ENCODE measurements at places on chromosomes 16 and 17.

DNA sequence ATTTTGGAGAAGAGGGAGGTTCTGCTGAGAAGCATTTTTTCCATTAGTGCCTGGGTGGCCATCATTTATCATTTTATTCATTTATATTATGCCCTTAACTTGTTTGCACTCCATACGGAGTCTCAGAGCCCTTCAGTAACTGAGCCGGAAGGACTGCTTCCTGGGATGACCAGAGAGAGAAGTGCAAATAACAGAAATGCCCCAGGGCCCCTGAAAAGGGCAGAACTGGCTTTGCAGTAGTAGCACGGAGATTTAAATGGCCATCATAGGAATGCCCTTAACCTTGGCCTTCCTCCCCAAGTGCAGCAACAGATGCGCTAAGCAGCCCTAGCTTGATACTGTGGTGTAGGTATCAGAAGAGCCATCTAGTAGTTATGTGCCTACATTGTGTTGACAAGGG, 58.5 kb downstream of the NUP93 start:
- DNase-seq, result no peak

DNA sequence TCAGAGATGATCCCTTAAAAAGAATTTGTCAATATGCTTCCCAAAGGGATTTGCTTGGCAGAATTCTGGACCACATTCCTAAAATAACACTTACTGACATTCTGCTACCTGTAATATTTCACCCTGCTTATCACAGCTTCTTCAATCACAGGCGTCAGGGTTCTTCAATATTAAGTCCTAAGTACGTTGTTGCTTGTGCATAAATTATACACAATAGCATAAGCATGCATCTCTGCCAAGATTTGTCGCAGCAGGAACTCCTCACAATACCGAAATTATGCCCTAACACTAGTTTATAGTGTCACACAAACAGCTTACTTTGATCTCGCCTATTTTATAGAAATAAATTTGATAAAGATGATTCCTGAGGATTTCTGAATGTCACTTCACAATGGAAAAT, 48.9 kb downstream of the UBE2G1 start:
- DNase-seq, result no peak

- no peak for DNase-seq
Measured at GRCh38 chr16:81376880-81377279, 62.1 kb downstream of the GAN start.

GRCh38 chr17:67481808-67482207, 104.7 kb downstream of the PITPNC1 start:
- no peak for DNase-seq

GRCh38 chr16:86092586-86093480, 193.9 kb downstream of the IRF8 start:
- no peak for DNase-seq

DNA sequence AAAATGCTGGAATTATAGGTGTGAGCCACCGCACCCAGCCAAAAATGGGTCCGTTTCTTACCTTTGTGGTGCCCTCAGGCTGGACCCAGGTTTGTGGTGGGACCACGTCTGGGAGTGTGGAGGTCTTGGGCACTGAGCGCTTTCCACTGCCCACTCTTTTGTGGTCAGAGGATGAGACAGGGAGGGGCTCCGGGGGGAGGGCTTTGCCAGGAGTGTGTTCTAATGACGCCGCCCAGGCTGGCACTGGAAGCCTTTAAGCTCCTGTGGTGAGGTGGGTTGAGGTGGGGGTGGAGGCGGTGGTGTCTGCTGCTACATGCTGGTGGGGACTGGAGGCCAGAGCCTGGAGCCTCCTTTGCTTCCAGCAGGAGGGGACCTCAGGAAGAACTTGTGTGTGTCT, 12.8 kb upstream of the ADCY7 start:
- DNase-seq, result no peak

DNA sequence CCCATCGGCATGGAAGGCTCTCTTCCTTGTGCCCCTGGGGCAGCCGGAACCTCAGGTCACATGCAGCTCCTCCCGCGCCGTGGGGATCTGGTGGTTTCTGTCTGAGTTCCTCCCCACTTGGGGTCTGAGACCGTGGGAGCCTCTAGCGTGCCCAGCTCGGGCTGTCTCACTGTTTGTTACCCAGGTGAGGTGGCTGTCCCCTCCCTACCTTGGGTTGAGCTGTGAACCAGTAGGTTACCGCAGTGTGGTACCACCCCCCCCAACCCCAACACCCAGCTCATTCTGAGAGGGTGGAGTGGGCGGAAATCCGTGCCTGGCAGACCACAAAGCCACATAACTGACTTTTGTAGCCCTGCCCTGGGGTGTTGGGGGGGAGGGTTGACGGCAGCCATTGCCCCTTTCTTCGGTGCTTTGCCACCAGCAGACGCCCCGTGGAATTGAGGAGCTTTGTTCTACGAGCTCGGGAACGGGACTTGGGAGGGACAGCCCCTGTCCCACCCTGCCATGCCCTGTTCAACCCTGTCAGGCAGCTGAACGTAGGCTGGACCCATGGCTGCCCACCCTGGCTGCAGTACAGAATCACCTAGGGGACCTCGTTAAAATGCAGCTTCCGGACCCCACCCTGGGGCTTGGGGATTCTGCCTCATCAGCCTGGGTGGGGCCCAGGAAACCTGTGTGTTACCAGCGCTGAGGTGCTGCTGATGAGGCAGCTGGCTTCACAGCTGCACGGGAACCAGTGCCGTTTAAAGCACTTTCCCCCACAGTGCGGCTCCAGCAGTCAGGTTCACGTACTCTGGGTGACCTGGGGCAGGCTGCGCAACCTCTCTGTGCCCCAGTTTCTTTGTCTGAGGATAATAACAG, 18.5 kb downstream of the RAP1GAP2 start:
- DNase-seq, result peak; percentile 77

- DNase-seq, result no peak
Measured at GRCh38 chr16:89620406-89620841, 7.0 kb downstream of the DPEP1 start.

DNA sequence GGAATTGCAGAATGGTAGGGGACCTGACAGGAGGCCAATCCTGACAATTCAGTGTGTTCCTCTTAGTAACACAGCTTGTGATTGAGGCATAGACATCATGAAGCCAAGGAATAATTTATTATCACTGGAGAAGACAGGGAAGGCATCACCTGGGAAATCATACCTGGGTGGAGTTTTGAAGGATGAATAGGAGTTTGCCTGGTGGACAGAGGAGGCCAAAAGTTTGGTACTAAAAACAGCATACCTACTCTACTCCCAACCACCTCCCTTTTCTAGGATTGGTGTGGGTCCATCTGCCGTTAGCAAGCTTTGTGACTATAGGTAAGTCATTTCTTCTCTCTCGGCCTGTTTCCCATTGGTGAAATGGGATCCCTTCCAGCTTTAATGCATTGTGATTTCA, 88.0 kb downstream of the RAB11FIP4 start:
- no peak for DNase-seq

DNA sequence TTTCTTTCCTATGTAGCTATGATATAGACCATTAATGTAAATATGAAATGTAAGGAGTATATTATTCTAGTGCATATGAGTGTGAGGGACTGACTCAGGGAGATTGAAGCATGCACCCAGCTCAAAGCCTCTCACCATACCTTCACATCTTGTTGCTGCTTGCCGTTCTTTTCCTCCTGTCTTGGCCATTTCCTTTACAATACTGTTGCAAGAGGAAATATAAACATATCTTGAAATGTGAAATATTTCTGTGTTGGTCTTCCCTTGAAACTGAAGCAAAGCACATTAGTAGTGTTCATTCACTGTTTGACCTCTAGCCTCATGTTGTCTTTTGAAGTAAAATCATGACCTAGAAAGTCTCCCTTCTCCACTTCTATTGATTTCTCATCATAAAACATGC, 46.6 kb downstream of the PHKB start:
- DNase-seq, result no peak

DNA sequence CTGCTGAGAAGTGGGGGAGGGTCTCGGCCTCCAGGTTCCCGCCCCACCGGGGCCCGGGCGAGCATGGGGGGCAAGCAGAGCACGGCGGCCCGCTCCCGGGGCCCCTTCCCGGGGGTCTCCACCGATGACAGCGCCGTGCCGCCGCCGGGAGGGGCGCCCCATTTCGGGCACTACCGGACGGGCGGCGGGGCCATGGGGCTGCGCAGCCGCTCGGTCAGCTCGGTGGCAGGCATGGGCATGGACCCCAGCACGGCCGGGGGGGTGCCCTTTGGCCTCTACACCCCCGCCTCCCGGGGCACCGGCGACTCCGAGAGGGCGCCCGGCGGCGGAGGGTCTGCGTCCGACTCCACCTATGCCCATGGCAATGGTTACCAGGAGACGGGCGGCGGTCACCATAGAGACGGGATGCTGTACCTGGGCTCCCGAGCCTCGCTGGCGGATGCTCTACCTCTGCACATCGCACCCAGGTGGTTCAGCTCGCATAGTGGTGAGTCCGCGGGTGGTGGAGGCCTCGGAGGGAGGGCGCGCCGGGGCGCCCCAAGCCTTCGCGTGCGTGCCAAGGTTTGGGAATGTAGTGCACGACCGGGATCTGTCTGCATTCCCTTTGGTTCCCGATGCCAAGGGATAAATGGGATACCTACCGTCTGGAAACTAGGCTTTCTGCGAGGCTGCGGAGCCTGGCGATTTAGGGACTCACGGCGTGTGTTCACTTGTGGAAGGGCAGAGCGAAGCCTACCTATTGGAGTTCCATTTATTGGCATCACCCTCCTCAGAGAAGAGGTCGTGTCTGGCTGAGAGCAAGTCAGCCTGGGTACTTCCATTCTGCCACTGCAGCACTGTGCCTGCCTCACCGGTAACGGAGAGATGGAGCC, 1.0 kb downstream of the ZNRF1 start:
- DNase-seq, result no peak

DNA sequence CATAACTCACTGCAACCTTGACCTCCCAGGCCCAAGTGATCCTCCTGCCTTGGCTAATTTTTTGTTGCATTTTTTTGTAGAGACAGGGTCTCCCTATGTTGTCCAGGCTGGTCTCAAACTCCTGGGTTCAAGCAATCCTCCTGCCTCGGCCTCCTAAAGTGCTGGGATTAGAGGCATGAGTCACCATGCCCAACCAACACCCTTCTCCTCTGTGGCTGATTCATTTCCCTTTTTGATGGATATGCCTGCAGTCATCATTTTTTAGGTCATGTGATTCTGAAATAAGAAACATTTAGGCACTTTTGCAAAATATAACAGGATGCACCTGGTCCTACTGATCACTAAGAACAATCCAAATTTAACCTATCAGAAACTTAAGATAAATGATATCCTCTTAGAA, 44.0 kb upstream of the YPEL2 start:
- DNase-seq, result no peak

DNA sequence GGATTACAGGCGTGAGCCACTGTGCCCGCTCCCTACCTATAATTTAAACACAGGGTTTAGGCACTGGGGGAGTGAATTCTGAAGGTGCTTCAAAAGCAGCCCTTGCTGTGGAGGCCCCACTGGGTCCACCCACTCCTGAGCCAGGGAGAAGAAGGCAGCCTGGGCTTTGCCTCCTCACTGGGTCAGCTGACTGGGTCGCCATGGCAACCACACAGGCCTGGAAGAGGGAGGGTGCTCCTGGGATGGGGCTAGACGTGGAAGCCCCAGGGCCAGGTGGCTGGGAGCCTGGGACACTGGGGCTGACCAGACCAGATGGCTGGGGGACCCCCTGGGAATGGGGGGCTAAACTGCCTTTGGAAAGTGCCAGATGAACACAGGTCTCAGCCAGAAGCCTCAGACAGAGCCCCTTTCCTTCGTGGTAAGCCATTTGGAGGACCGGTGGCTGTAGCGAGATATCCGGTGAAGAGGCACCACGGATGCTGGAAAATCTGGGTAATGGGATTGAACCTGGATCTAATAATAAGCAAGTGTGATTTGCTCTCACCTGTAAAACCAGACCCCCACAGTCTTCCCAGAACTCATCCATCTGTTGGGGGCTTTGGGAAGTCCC, 32.9 kb downstream of the TRARG1 start:
- no peak for DNase-seq

DNA sequence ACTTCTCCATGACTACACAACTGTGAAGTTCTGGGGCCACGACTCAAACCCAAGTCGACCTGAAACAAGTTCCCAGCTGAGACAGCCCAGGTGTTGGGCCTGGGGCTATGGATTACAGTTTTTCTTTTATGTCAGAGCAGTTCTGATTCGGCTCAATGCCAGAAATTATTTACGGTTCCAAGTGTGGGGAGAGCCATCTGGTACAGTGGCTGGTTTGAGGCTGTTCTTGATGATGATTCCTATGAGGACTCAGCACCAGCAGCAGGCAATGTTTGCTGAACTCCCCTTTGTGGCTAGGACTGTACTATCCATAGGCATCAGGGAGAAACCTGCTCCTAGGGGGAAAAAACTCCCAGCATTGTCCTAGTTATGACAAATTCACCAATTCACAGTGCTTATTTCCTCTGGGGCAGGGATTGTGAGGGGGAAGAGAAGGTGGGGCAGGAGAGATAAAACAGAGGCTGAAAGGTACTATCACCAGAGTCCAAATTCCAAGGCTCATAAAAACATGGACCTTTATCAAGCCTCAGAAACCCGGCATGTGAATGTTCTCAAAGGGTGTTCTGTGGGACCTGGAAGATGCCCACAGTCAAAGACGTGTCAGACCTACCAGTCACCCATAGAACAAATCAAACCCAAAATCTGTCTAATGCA, 18.2 kb upstream of the CMTM4 start:
- no peak for DNase-seq

DNA sequence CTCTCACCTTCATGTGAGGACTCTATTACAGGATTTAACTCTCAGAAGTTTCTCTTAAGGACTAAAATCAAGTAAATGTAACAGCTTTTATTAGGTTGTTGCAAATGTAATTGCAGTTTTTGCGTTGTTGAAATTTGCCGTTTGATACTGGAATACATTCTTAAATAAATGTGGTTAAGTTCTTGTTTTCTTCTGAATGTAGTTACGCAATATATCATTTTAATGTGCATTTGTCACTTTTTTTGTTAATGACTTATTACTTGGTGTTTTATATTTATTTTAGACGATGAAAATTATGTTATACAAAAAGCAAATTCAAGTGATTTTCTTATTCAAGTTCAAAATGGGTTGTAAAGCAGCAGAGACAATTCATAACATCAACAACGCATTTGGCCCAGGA, 76.3 kb downstream of the TTC19 start:
- DNase-seq, result no peak

DNA sequence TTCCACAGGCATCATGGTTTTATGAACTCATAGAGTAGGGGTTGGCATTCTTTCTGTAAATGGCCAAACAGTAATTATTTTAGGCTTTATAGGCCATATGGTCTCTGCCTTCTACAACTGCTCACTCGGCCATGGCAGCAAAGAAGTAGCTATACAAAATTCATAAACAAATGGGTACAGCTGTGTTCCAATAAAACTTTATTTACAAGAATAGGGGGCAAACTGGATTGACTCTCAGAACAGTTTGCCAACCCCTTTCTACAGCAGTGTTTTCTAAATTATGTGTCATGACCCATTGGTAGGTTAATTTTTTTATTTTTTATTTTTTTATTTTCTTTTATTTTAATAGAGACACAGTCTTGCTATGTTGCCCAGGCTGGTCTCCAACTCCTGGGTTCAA, 20.4 kb downstream of the GOT2 start:
- DNase-seq, result no peak

GRCh38 chr17:67137860-67138259, 93.5 kb downstream of the CACNG1 start:
- DNase-seq, result no peak

GRCh38 chr17:78484271-78485246, 92.6 kb downstream of the DNAH17 start:
- peak; percentile 36 for DNase-seq

- DNase-seq, result no peak
Measured at GRCh38 chr16:85879975-85880831, 18.8 kb upstream of the IRF8 start.

GRCh38 chr17:21464611-21465021, 88.5 kb downstream of the KCNJ12 start:
- DNase-seq, result no peak

GRCh38 chr17:19911033-19911432, 43.3 kb upstream of the ULK2 start:
- no peak for DNase-seq

- peak; percentile 32 for DNase-seq
Measured at GRCh38 chr17:63998050-63998720, at the start of gene PRR29. TSS of gene PRR29 (plus strand) at chr17:63998351. CDS start at chr17:63998365, 14 bp downstream.

All from stimulated activated CD4-positive, alpha-beta T cell treated with anti-CD3 and anti-CD28 coated beads, TNF-alpha, amount 100 ng/mL, for 24 hours (primary cell).